G401 (cell line): ENCODE measurements at places on chromosomes 5 and 9.
A peak's percentile ranks its signal among the peaks of the same experiment; 100 is the strongest.

GRCh38 chr9:133496861-133497842, 18.3 kb upstream of the SLC2A6 start:
- DNase-seq, result no peak

- no peak for DNase-seq
Observed at GRCh38 chr5:74549384-74549783, 91.1 kb downstream of the ENC1 start.

GRCh38 chr5:97127727-97128126, 14.7 kb downstream of the LIX1 start:
- no peak for DNase-seq

DNA sequence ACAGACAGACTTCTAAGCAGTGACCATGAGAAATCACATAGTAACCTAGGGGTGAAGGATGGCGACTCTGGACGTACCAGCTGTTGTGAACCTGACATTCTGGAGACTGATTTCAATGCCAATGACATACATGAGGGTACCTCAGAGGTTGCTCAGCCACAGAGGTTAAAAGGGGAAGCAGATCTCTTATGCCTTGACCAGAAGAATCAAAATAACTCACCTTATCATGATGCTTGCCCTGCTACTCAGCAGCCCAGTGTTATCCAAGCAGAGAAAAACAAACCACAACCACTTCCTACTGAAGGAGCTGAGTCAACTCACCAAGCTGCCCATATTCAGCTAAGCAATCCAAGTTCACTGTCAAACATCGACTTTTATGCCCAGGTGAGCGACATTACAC, 38.0 kb upstream of the CCDC152 start:
- no peak for DNase-seq

DNA sequence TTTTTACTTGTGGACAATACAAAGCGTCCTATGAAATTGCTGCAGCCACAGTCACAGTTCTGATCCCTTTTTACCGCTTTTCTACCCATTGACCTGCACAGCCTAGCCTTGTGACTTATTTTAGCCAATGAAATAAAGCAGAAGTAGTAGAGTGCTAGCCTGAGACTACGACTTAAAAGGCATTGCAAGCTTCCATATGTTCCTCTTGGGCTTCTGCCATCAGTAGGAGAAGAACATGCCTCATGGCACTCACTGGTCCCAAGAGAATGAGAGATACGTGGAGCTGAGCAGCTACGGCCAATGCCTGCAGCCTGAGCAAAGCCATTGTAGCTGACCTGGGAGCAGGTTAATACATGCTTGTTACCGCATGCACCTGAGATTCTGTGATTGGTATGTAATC, 416.6 kb upstream of the CLINT1 start:
- DNase-seq, result no peak

GRCh38 chr5:67652201-67652600, 455.6 kb upstream of the CD180 start:
- DNase-seq, result no peak

DNA sequence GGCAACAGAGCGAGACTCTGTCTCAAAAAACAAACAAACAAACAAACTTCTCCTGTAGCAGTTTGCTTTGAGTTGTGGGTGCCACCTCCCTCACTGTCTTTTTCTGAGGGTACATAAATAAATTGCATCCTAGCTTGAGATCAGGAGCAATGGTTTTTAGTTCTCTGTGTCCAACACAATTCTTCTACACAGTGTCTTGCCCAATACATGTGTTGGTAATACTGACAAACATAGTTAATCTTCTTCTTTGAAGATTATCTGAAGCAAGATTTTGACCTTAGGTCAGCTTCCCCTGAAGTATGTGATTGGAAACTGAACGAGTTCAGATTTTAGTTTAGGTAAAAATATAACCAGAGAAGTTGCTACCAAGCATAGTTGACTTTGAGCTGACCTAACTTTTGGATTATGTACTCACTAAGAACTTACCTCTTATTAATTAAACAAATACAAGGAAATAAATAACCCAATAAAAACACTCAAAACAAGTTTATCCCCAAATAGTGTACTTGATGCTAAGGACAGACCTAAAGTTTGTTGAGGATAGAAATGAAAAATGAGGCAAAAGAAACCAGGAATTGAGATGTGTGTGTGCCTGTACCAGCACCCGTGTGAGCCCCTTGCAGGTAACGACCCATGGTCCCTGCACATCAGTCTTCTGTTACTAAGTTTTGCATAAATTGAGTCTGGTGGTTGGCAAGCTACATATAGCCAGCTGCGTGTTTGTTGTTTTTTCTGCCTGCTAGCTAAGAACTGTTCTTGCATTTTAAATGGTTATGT, 16.2 kb downstream of the TJP2 start:
- no peak for DNase-seq

GRCh38 chr5:143886096-143886495, 74.1 kb downstream of the HMHB1 start:
- no peak for DNase-seq

- DNase-seq, result no peak
Observed at GRCh38 chr9:92119586-92119985, 4.4 kb upstream of the SPTLC1 start.

DNA sequence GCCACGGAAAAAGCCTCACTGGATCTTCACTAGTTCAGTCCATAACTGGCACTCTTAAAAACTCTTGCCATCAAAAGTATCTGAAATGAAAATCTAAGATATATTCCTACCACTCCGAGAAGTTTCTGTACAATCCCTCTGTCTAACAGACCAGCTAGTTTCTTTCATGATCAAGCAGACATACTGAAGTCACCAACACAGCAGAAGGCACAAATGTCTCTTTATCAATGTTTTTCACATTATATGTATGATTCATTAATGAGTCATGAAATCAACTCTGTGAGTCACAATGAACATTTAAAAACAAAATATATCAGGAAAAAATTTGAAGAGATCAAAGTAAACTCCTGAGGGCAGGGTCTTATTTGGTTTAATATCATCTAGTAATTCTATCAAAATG, 50.8 kb downstream of the F2R start:
- DNase-seq, result no peak

DNA sequence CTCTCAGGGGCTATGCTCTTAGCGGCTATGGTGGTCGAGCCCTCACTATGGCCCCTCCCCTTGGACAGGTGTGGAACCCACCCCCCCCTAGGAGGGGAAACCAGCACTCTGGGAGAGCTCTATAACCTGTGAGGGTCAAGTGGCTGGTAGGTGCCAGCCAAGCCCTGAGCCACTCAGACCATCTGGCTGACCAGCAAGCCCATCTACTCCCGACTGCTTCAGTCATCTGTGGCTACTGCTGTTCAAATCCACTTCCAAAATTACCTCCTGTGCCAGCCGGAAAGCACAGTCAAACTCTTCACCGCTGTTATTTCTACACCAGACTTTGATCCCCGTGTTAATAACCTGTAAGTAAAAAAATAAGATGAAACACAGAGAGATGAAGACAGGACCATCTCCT, 28.5 kb downstream of the NSUN2 start:
- peak; percentile 91 for DNase-seq

GRCh38 chr5:9343146-9343850, 202.6 kb downstream of the SEMA5A start:
- DNase-seq, result no peak

GRCh38 chr5:82349652-82350051, 71.5 kb upstream of the RPS23 start:
- DNase-seq, result peak; percentile 7

DNA sequence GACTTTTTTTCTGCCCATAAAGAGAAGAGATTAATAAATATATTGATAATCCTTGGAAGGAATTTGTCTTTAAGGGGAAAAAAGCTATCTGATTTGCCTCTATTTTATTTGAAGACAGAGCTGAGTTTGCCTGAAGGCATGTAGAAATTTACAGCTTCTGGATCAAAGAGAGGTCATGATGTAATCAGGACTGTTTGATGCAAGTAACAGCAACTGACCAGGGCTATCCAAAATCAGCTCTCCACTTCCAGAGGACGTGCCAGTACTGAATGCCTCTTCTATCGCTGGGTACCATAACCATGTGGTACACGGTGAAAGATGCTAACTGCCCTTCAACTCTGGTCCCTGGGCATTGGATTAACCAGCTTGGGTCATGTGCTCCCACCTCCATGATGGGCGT, 90.6 kb downstream of the ZFAND5 start:
- DNase-seq, result no peak

DNA sequence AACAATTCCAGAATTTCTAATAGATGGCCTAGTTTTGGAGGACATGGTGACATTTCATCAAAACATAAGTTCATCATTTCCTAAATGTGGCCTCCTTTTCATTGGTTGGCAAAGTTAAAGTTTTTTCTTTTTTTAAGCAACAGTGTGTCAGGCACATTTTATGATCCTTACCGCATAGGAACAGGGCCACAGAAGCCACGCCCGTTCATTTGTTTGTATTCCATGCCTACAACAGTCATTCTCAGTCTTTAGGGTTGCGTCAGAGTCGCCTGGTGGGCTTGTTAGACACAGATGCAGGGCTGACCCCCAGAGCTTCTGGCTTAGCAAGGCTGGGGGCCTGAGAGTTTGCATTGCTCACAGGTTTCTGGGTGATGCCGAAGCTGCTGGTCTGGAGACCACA, 130.2 kb downstream of the HSD17B3 start:
- DNase-seq, result no peak

DNA sequence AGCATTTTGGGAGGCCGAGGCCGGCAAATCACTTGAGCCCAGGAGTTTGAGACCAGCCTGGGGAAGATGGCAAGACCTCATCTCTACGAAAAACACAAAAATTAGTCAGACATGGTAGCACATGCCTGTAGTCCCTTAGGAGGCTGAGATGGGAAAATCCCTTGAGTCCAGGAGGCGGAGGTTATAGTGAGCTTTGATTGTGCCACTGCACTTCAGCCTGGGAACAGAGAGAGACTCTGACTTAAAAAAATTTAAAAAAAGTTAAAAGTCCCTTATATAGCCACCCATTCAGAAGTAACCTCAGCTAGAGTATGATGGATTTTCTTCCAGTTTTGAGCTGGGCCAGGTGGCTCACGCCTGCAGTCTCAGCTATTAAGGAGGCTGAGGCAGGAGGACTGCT, 72.4 kb downstream of the UGCG start:
- no peak for DNase-seq

DNA sequence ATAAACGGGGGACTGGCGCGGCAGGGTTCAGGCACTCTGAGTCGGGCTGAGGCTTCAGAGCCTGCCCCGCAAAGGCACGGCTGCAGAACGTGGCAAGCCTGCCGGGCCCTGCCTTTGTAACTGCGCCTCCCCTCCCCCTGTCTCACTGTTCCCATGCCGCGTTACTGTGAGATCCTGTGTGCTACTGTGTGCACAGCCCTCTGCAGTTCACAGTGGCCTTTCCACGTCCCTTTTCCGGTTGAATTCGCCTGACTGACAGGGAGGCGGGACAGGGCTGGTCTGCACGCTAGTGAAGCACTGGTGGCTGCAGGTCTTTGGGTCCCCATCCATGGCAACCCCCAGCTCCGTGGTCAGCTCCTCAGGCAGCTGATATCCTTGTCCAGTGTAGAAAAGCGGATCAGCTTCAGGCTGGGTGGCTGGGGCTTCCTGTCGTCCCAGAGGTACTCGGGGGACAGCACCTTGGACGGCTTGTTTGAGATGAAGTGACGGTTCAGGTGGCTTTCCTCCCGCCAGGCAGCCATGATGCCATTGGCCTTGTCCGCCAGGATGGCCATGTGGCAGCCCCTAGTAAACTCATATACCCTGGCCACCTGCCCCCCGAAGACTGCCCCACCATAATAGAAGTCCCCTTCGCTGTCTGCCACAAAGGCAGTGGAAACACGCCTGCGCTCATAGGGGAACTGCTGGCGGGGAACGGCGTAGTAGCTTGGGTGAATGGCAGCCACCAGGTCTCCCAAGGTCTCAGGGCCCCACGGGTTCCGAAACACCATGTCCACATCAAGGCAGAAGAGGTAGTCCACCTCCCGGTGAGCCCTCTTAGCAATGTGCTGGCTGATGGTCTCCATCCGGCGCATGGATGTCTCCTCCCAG, 10.3 kb downstream of the GBGT1 start:
- DNase-seq, result no peak

DNA sequence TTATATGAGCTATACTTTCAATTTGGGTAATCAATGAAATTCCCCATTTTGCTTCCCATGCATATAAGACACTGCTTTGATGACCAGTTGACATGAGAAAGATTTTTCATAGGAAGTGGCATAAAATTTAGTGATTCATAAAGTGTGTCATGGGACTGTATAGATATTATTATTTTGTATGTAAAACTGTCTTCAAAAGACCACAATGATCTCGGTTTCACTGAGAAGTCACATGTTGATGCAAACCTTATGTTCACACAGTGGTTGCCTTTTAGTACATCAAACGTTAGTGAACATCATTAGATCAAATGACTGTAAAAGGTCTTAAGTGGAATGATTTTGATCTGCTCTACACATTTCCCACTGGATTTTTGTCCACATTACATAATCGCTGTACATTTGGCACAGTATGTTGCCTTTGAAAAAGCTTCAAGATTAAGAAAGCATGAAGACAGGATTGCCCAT, 349.2 kb upstream of the MEF2C start:
- DNase-seq, result no peak

- no peak for DNase-seq
Observed at GRCh38 chr9:77472646-77473045, 175.5 kb downstream of the GNA14 start.

DNA sequence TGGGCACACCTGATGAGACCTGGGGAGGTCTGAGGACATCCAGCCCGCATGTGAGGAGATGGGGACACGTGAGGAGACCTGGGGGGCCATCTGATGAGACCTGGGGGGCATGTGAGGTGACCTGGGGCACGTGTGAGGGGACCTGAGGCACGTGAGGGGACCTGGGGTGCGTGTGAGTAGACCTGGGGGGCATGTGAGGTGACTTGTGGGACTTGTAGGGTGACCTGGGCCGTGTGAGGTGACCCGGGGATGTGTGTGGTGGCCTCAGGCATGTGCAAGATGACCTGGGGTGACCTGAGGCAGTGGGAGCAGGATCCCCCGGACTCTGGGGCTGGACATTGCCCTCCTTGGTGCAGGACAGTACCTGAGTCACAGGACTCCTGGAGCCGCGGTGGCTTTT, 30.6 kb downstream of the PNPLA7 start:
- no peak for DNase-seq

- DNase-seq, result no peak
Observed at GRCh38 chr5:14944350-14944739, 72.8 kb upstream of the ANKH start.

- peak; percentile 85 for DNase-seq
Observed at GRCh38 chr5:8332666-8333445, 463.9 kb downstream of the MTRR start.

DNA sequence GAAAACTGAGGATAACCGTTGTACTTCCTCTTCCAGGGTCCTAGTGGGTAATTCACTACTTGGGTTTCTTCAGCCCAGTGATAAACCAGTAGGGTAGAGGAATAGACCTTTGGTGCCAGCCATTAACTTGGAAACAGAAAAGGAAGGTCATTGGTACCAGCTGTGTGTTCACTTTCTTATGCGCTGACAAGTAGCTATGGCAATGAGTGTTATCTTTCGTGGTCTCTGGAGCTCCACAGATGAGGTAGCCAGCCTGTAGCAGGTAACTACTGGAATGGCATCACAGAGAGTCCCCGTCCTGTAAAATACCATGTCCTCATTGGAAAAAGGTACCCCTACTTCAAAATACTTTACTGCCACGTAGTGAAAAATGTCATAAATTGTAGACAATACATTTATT, 2.3 kb downstream of the UHRF2 start:
- DNase-seq, result no peak
